ENCODE measurements at places on chromosomes 13 and 19.

GRCh38 chr19:10797541-10798256, 38.3 kb downstream of the TMED1 start:
- no peak for DNase-seq

DNA sequence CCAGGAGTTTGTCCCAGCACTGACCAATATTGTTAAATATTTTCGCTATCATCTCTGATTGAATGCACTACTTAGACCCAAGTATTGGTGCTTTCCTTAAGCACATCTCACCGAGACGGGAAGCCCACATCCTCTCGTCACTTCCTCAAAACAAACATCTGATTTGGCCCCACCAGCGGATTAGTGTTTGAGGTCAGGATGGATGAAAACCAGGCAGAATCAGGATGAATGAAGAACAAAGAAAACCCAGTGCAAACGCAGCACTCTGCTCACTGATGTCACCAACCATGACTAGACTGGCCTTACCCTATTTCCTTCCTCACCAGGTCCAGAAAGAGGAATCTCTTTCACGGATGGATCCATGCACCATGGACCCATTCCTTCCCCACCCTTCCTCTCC, 6.0 kb downstream of the PLAUR start:
- DNase-seq = no peak

DNA sequence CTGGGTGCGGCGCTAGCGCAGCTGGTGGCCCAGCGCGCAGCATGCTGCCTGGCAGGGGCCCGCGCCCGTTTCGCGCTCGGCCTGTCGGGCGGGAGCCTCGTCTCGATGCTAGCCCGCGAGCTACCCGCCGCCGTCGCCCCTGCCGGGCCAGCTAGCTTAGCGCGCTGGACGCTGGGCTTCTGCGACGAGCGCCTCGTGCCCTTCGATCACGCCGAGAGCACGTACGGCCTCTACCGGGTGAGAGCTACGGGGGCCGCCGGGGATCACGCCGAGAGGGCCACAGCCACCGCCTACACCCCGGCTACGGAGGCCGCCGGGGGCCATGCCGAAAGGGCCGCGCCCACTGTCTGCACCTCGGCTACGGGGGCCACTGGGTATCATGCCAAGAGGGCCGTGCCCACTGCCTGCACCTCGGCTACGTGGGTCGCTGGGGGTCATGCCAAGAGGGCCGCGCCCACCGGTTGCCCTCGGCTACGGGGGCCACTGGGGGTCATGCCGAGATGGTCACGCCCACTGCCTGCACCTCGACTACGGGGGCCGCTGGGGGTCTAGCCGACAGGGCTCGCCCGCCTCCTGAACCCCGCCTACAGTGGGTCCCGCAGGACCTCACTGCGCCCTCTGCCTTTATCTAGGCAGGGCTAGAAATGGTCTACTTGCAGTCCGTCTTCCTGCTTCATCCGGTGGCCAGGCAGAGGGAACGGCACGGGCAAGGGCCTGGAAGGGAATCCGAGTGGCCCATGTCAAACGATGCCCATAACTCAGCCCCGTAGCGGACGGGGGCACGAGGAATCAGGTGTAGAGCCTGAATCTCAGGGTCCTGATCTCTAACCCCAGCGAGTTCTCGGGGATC, 500 bp downstream of the PGLS start:
- peak; percentile 60 for DNase-seq

GRCh38 chr19:40255619-40256166, 29.2 kb upstream of the CCNP start:
- DNase-seq = no peak

GRCh38 chr13:50457415-50458393, 385.8 kb downstream of the DLEU7 start:
- no peak for DNase-seq

Measured in PC-3 (cell line).